ENCODE measurements at places on chromosomes 2 and 18.
A peak's percentile ranks its signal among the peaks of the same experiment; 100 is the strongest.

DNA sequence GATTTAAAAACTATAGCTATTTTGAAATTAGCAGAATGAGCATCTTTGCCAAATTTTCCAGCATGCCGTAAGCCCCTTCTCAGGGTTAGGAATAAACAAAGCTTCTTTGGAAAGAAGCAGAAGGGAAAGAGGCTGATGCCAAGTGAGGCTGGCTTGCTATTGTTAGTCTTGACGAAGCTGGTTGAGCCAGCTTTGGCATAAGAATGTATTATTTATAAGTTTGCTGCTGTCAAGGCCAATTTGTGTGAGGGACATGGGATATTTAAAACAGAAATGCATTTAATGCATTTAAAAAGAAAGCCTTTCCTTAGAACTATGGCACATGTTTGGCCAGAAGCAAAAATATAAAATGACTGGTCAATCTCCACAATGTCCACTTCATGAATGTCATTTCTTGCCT, 52.5 kb upstream of the TTN start:
- DNase-seq: no peak

DNA sequence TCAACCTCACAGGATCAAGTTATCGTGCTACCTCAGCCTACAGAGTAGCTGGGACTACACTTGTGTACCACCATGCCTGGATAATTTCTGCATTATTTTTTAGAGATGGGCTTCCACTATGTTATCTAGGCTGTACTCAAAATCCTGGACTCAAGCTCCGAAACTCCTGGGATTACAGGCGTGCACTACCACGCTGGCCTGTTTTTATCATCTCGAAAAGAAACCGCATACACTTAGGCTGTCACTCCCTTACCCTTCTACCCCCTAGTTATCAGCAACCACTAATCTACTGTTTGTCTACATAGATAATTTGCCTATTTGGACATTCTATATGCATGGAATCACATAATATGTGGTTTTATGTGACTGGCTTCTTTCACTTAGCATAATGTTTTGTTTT, 8.5 kb upstream of the PUM2 start:
- no peak for DNase-seq

- DNase-seq: no peak
Measured at GRCh38 chr2:11711751-11712150, 34.7 kb upstream of the LPIN1 start.

- DNase-seq: no peak
Measured at GRCh38 chr2:211367711-211368110, 811.3 kb downstream of the CPS1 start.

- no peak for DNase-seq
Measured at GRCh38 chr2:37622450-37623100, 48.9 kb downstream of the CDC42EP3 start.

DNA sequence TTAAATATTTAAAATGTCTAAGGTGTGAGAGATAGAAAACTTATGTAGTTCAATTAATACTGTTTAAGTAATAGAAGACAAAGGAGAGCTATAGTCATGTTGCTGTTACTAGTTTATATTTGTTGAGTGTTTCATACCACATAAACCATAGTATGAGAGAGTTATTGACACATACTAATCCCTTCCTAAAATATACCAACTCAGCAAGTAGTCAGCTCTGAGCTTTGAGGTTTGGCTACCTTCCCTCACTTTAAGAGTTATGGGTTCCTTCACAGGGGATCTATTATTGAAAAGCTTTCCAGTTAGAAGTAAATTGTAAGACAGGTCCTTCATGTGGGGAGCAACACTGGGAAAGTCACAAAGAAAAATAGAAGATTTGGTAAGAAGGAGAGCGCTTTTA, 701.6 kb upstream of the ZEB2 start:
- no peak for DNase-seq

DNA sequence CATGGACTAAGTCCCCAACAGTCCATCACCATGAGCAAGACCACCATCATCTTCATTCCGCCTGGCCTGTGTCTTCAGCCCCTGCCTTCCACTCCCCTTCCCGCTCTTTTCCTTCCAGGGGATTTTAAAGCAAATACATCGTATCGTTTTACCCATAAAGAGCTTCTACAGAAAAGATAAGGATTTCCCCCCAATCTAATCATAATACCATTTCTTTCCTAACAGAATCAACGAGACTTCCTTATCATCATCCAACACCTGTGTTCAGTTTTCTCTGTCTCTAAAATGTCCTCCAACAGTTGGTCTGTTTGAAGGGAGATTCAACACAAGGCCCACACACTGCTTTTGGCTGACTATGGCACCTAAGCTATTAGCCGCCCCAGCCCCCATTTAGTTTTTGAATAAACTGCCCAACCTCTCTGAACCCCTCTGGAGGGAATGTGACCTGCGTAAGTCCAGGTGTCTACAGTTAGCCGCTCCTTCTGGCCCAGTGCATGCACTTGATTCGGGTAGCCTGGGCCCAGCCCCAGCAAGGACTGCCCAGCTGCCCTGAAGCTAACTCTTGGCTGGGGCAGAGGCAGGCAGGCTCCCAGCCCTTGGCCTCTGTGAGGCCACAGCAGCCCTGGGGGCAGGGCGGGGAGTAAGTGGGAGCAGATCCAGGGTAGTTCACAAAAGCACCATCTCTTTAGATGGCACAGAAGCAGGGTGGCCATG, 25.3 kb upstream of the SEMA4C start:
- no peak for DNase-seq

- no peak for DNase-seq
Measured at GRCh38 chr2:42965910-42966309, 173.5 kb upstream of the HAAO start.

DNA sequence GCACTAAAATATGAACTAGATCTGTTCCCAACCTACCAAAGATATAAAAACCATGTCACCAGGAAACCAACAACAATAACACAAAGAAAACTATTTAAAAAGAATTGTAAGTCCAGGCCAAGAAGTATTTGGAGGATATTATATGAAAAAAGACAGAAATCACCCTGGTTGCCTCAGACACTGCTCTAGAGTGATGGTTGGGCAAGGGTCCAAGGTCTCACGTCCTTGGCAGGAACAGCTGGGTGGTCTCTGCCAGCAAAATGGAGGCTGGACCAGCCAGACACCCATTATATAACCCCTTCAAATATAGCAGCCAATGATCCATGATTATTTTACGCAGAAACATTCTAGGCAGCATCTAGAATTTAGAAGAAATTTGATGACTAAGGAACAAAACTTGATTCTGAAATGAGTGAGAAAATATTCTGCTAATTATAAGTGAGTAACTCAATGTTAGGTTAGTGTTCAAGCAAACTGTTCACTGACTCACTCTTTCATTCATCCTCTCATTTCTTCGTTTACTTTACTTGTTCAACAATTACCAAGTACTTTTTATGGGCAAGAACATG, 35.4 kb downstream of the MRPL35 start:
- no peak for DNase-seq

GRCh38 chr2:44879269-44880124, 62.0 kb upstream of the SIX3 start:
- DNase-seq: no peak

GRCh38 chr2:230441227-230441897, 25.4 kb downstream of the SP100 start:
- DNase-seq: peak; percentile 51

GRCh38 chr18:2797951-2798350, 48.9 kb upstream of the EMILIN2 start:
- no peak for DNase-seq

- DNase-seq: peak; percentile 41
Measured at GRCh38 chr18:44725300-44726058, 44.8 kb downstream of the SETBP1 start.

- no peak for DNase-seq
Measured at GRCh38 chr18:36394486-36394885, 97.0 kb downstream of the FHOD3 start.

GRCh38 chr18:23650968-23651927, 11.5 kb downstream of the ANKRD29 start:
- DNase-seq: no peak

DNA sequence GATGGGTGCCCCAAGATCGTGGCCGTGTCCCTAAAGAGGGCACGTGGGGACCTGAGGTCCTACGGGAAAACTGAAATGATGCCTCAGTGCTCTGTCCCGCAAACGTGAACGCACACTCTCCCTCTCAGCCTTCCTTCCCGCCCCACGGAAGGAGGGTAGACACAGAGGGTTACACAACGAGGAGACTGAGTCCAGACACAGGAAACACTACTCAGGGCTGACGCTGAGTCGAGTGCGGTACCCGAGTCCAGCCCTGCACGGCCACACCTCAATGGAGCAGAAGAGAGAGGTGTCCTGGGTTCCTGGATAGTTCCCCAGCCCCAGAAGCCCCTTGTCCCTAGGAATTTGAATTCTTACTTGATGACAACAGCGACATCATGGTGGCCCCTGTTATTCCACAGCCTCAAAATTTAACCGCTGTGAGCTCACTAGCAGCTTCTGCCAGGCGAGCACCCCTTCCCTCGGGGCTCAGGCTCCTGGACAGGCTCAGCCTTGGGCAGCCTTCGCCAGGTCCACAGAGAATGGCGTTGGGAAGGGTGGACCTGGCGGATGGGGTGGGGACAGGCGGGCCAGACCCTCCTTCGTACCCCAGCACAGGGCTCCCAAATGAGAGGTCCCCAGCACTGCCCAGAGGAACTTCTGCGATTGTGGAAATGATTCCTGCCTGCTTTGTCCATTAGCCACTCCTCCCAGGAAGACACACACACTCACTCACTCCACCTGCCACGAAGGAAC, 980 bp upstream of the RNPEPL1 start:
- DNase-seq: no peak

GRCh38 chr18:76450452-76451395, 44.3 kb downstream of the ZNF516 start:
- no peak for DNase-seq
